SJCRH30 (cell line): ENCODE measurements at places on chromosomes 2 and 18. TPM values are rescaled to one million over a fixed set of nuclear protein-coding genes. Genes with fewer than 3 reads are reported as not detected.

The PDK1 gene
- total RNA-seq = 28.2 and 39.1 TPM in 2 replicates

The HNMT gene
- 0.04 TPM in 1 of 2 replicates, not detected in the other for total RNA-seq

The SERTAD2 gene
- 30.9 and 34.7 TPM in 2 replicates for total RNA-seq

The PRKD3 gene
- total RNA-seq = 70.4 and 85.1 TPM in 2 replicates

The SRD5A2 gene
- total RNA-seq = 0.02 TPM in 1 of 2 replicates, not detected in the other

The ANKRD30B gene
- total RNA-seq = not detected in 2 replicates

The PTPRN gene
- not detected in 2 replicates for total RNA-seq

The SERPINB4 gene
- not detected in 2 replicates for total RNA-seq

DNA sequence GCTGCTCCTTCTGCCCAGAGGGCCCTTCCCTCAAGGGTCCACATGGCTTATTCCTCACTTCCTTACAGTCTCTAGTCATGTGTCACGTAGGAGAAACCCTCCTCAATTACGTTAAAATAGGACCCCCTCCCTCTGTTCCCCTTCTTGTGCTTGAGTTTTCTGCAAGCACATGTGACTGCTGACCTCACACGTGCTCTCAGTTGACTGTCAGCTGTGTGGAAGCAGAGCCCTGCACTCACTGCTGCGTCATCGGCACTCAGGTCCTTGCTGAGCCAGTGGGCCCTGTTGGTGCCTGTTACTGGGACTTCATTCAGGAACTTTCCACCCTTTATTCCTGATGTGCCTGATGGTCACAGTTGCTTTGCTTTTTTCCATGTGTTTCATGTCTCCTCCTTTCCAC lies 11.1 kb downstream of the ATG16L1 start:
- DNase-seq = no peak

DNA sequence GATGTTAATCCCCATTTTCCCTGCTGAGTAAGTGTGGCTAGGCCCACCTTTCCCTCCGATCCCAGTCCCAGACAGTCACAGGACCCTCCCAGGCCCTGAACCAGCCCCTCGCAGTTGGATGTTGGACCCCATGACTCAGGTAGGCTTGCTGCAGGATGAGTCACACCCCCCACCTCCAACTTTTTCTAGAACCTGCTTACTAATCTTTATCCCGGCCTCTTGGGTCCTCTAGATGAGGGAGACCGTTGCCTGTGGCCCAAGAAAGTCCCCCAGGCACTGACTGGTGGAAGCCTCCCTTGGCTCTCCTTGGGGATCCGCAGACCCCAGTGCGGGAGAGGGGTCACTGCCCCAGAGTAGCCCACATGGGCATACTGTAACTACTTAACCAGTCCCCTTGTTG lies 98.5 kb downstream of the SMAD7 start:
- DNase-seq = no peak

- no peak for DNase-seq
Measured at GRCh38 chr18:63107171-63107845, 212.3 kb downstream of the BCL2 start.

- DNase-seq = peak; percentile 38
Measured at GRCh38 chr2:34660741-34661140, 1061.6 kb upstream of the FAM98A start.

- DNase-seq = no peak
Measured at GRCh38 chr2:60992985-60993392, 24.5 kb upstream of the PEX13 start.

DNA sequence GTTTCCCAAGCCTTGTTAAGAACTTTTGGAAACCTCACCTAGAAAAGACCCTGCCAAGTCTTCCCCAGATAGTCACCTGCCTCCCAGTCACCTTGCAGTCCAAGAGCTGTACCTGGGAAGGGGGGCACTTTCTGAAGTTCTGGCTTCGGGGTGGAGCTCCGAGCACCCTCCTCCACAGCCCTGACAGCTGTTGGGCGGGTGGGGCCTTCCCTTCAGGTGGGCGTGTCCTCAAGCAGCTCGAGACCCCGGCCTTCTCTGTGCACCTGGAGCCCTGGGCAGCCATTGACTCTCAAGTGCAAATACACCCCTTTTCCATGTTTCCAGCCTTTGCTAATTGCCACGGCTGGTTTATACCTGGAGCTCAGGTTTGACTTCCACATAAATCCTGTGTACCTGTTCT lies 37.0 kb upstream of the IGFBP5 start:
- no peak for DNase-seq

DNA sequence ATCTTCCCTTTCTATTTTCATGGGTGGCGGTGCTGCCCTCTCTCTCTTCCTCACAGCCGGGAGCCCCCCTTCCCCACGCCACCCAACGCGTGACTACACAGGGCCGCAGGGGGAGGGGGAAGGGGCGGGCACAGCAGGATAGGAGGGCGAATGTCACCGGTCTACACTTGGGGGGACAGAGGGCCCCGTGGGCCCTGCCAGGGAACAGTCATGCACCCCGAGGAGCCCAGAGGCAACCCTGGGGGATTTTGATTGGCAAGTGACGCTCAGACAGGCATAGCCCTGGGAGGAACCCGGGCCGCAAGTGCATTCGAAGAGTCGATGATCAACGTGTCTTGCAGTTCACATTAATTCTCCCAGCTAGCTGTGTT lies 91.1 kb upstream of the ANKRD30BL start:
- DNase-seq = no peak

GRCh38 chr2:236928380-236929037 lies 157.2 kb upstream of the COPS8 start:
- DNase-seq = no peak

GRCh38 chr2:21818212-21818795 lies 694.5 kb downstream of the TDRD15 start:
- no peak for DNase-seq

GRCh38 chr2:207110310-207110709 lies 55.4 kb downstream of the KLF7 start:
- DNase-seq = no peak

DNA sequence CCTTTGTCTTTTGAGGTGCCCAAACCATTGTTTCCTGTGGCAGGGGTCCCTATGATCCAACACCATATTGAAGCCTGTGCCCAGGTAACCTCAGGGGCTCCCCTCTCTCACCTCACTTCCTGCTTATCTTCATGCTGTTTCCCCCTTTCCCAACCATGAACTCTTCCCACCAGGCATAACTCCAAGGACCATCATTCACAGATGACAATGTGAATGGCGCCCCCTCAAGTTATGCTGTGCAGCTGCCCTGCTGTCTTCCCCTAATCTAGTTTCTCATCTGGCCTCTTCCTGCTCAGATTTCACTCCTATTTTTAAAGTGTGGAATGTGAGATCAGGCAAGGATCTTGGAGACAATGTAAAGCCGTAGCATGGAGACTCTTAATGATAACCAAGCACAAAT lies 1.4 kb downstream of the GMPPA start:
- DNase-seq = peak; percentile 45

DNA sequence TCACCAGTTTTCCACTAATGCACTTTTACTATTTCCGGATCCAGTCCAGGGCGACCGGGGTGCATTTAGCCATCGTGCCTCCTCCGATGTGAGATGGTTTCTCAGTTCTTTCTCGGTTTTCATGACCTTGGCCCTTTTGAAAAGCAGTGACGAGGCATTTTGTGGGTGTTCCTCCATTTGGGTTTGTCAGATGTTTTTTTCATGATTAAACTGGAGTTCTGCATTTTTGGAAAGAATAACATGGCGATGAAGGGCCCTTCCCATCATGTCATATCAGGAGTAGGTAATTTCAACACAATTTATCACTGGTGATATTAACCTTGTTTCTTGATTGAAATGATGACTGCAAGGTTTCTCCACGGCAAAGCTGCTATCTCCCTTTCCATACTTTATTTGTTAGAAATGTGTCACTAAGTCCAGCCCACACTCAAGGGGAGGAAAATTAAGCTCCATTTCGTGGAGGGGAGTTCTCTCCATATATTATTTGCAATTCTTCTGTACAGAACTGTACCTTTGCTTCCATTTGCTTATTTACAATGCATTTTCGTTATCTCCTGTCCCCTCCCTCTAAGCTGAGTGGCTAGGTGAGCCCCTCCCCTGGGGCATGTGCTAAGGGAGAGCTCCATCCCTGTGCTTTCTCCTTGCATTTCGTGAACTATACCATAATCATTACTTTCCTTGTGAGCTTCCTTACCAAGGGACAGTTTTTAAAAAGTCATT lies 8.9 kb upstream of the KLF11 start:
- DNase-seq = no peak

DNA sequence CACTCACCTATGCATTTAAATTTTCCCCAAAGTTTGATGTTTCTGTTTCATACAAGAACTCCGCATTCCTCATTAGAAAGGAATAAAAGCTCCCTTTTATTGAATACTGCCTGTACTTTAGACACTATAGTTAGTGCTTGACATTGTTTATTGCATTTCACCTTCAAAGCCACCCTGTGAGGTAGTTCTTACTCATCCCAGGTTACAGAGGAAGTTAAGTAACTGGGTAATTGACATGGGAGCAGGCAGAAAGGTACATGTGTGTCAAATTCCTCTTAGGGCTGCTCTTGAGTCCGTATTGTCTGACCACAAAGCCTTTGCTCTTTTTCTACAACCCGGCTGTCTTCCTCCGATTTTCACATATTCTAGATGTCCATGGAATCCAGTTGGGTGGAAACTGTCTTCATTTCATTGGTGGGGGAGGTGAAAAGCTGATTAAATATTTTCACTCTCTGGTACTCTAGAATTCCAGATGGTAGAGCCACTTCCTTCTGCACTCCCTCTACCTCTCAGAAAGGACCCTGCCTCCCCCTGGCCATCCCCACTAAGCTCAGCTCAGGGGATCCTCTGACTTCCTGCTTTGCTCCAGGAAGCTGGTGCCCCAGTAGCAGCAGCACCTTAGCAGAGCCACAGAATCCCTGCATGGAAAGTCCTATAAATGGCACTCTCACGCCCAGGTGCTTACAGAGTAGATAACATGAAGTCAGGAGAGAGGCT lies 319.2 kb downstream of the LRATD1 start:
- DNase-seq = no peak

DNA sequence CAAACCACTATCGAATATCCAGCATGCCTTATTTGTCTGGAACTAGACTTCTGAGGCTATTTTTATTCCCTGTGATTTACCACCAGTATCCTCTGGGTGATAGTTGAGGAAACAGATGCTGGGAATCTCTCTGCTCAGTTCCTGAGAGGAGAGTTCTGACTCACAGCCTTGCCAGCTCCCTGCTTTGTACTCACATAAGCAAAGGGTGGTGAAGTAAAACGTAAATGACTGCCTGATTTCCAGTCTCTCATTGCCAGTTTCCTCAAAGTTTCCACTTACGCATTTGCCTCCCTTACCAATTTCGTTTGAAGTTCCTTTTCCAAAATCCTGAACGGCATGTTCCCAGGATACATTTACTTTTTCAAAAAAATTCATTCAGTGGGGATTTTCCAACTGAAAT lies 69.2 kb upstream of the HNRNPA3 start:
- peak; percentile 10 for DNase-seq

DNA sequence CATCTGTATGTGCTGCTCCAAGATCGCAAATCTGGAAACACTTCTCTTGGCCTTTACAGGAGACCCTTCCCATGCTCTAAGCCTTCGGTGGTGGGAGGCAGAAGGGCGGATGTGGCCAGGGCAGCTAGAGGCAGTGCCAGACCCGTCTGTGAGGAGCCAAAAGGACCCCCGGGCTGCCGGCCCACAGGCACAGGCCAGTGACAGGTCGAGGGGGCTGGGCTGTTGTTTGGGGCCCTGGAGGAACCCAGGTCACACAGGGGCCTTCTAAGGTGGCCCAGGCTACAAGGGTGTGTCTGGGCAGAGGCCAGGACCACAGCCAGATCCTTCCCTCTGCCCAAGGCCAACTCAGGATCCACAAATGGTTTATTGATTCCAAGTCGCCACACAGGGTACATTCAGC lies 49.4 kb downstream of the SLC66A2 start:
- no peak for DNase-seq

DNA sequence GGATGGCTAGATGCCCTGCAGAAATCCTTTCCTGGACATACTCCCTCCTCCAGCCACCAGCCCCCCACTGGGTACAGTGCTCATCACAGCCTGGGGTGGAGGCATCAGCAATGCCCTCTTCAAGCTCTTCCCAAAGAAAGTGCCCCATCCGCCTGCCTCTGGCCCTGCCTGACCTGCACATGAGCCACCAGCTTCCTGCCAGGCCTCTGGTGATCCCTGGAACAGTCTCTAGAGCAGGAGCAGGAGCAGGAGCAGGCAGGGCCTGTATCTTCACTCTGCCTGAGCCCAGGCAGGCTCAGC lies 54.1 kb upstream of the CAB39 start:
- no peak for DNase-seq

DNA sequence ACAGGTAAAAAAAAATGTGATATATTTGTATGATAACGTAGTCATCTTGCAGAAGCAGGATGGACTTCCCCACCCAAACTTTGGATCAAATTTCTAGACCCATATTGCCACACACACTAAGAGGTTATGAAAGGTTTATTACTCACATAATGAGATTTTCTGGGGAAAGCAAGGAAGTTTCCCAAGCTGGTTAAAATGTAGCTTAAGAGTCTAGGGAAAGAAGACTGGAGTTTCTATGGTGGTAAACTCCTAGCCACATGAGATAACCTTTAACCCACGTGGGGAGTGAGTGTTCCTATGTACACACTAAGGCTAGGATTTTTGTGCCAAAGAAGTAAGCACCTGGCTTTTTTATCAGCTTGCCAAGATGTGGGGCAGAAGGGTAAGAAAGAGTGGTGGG lies 335.7 kb upstream of the UBE2E3 start:
- peak; percentile 27 for DNase-seq

- DNase-seq = no peak
Measured at GRCh38 chr2:85777441-85777861, 23.7 kb downstream of the ATOH8 start.

DNA sequence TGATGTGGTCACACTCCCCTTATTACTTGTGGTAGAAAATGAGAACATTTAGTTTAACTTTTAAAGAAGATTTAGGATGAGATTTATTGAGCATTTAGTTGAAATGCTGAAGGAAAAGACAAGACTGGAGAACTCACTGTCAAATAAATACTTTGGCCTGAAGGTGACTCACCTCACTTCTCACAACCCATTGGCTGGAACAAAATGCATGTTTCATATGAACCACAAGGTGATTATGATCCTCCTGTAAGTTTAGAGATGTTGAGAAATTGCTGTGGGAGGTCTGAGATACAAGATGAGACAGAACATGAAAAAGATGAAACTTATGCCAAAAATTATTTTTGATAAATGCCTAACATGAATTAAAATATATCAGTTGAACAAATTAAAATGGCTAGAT lies 1004.5 kb downstream of the SOCS6 start:
- no peak for DNase-seq

- no peak for DNase-seq
Measured at GRCh38 chr2:174333372-174334277, 1.1 kb upstream of the SP9 start.

DNA sequence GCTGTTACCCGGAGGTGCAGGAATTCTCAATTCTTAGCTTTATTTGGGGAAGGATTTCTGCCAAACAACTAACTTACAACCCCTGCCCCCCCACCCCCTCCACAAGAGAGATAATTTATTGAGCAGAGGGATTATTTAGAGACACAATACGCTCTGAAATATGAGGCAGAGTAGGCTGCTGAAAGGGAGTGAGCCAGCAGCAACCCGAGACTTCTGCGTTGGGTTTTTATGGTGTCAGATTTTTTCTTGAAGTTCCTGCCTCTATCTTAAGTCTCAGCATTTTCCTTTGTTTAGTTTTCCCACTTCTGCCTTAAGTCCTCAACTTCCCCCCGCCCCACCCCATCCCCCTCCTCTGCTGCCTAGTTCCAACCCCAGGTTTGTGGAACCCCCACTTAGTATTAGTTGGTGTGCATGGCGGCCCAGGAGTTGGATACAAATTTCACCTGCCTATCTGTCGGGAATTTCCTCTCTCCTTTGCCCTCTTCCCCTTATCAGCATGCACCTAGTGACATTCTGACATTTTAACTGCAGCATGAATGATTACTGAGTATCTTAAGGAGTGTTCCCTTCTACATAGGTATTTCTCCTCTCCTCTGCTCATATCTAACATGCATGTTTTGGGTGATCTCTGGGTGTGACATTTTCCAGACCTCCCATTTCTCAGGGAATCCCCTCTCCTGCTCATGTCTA lies 1635.9 kb upstream of the LRRTM1 start:
- DNase-seq = no peak
